ENCODE measurements at places on chromosomes 3 and 15. TPM values are rescaled to one million over a fixed set of nuclear protein-coding genes. Genes with fewer than 3 reads are reported as not detected.

Gene TRPM1
- total RNA-seq: 0.25 TPM

Gene AAGAB
- 64.5 TPM for total RNA-seq

Gene BTD
- 32.6 TPM for total RNA-seq

Gene EXD1
- not detected for total RNA-seq

Gene RAB7A
- total RNA-seq: 40.3 TPM

Gene MUC20
- total RNA-seq: not detected

Gene USP3
- 39.5 TPM for total RNA-seq

Gene REC114
- not detected for total RNA-seq
